ENCODE measurements at places on chromosomes 6 and 20.

- DNase-seq: no peak
Observed at GRCh38 chr6:13885601-13886000, 39.2 kb upstream of the RNF182 start.

GRCh38 chr6:93675856-93676417 lies 256.6 kb upstream of the EPHA7 start:
- no peak for DNase-seq

DNA sequence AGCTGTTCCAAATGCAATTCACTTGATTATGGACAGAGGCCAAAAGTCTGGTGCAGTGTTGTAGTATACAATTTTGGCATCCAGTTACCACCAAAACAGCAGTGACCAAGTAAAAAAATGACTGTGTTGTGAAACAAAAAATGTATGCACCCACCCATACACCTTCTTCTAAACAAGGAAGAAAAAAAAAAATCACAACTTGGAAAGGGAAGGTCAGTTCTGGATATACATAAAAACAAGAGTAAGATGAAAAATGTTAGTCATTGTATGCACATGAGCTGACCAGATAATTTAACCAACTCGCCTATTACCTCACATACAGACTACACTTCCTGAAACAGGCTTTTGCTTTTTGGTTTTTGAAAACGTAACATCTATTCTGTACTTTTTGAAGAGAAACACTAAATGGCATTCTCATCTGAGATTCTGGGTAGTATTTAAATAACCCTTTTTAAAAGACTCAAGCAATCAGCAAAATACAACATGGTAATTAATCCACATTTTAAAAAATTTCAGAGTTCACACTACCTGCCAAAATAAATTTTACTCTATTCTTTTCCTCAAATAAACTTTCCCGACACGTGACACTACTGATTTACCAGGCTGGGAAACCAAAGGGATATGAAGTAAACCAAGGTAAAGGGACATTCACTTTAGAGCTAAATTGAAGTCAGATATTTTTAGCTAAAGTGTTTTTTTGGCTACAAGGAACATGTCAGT lies 141.6 kb upstream of the SHLD1 start:
- DNase-seq: no peak

- no peak for DNase-seq
Observed at GRCh38 chr6:56532766-56533551, 109.7 kb downstream of the DST start.

DNA sequence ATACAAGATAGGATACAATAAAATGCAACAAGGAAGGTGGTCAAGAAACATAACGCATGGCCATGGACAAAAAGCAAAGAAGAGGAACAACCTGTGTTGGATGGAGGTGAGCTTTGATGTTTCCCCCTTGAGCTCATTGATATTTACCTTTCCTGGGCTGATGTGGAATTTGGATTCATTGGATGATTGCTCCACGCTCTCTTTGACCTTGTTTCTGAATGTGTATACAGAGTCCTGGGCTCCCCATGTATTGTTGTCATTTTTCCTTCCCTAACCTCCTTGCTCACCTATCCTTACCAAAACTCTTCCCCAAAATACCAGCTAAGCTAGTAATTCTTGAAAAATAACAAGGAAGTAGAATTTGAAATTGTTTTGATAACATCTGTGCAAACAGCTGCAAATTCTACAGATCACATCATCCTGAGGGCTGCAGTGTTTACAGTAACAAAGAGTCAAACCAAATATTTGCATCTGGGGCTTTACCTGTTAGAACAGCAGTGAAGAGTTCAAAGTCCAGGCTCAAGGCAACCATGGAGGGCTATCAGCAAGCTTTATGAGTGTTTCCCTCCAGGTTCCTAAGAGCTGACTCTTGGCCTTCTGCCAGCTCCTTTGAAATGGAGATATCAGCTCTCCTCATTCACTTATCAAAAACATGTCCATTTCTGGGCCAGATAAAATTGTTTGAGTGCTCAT lies 214.3 kb upstream of the MARCKS start:
- peak; percentile 46 for DNase-seq

- no peak for DNase-seq
Observed at GRCh38 chr6:163984124-163984936, 569.8 kb downstream of the QKI start.

DNA sequence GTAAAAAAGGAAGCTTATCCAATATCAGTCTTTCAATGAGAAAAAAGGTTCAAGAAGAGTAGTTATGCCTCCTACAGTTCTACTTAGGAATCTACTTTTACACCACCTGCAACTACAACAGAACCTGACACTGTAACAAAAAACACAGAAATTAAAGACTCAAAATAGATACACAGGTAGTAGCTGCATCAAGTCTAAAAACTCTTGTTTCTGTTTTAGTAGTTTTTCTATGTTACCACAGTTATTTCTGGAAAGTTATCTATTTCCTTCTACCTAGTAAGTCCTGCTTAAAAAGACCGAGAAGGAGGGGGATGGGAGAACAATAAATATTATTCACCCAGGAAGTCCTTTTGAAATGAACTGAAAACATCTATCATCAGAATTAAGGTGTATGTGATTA lies 52.5 kb downstream of the ATG5 start:
- no peak for DNase-seq

DNA sequence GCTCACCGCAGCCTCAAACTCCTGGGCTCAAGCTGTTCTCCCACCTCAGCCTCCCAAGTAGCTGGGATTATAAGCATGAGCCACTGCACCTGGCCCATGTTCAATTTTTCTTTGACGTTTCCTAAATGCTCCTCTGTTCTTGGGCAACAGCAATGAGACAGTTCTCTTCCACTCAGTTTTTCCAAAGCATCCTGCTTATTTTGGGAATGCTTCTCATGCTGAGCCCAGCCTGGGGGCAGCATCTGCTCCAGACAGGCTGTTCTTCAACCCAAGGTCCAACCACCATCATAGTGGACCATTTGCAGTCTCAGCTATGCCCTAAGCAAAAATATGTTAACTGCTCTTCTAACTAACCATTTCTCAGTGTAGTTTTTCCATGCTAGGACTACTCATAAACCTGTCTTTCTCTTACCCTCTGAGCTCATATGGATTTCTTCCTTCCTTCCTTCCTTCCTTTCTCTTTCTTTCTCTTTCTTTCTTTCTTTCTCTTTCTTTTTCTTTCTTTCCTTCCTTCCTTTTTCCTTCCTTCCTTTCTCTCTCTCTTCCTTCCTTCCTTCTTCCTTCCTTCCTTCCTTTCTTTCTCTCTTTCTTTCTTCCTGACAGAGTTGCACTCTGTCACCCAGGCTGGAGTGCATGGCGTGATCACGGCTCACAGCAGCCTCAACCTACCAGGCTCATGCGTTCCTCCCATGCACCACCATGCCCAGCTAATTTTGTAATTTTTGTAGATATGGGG lies 48.4 kb downstream of the GCNT2 start:
- no peak for DNase-seq

GRCh38 chr6:135271626-135272025 lies 90.5 kb downstream of the MYB start:
- DNase-seq: no peak

All from NCI-H1092 (cell line).